Coronary artery (tissue), 2 donors: ENCODE measurements at places on chromosomes 7 and 10.
A peak's percentile ranks its signal among the peaks of the same experiment; 100 is the strongest.

GRCh38 chr7:102122026-102122425, 164.6 kb upstream of the SH2B2 start:
- no peak for DNase-seq

DNA sequence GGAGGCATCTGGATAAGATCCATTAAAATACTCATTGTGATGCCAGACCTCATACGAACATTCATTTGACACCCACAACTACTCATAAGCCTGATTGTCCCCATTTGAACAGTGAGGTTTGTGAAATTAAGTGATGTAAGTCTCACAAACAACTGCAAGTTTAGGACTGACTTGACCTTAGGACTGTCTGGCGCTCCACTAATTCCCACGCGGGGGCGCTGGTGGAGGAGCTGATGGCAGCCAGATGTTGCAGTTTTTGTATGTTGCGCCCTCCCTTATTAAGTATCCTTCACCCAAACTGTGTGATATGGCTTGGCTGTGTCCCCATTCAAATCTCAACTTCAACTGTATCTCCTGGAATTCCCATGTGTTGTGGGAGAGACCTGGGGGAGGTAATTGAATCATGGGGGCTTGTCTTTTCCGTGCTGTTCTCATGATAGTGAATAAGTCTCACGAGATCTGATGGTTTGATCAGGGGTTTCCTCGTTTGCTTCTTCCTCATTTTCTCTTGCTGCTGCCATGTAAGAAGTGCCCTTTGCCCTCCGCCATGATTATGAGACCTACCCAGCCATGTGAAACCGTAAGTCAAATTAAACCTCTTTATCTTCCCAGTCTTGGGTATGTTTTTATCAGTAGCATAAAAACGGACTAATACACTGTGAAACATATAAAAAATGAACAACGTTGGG, 20.3 kb upstream of the TIAL1 start:
- DNase-seq = no peak

- DNase-seq = no peak
Observed at GRCh38 chr10:25017154-25017590, 760 bp downstream of the THNSL1 start.

DNA sequence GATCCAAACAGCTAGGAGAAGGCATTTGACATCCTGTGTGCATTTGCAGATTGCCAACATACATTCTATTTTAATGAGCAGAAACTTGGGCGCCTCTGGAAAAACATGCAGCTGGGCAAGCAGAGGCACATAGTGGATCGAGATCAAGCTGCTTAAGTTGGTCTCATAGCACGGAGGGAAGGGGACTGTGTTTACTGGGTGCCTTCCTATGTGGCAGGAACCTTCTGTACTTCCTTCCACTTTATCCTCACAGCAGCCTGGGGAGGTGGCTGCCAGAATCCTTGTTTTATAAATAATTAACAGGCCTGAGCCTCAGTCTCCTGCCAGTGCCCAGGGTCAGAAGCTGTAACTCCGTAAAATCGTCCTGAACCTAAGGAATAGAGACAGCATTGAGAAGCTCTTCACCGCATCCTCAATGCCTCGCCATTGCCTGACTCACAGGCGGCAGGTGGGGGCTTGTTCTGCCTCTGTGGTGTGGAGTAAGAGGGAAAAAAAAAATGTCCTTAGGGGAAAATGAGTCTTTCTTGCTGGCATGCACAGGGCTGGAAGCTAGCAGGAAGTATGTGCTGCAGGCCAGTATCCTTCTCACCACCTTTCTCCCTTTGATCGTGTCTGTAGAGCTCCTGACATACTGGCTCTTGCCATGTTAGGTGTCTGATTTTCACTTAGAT, 6.2 kb downstream of the VWA2 start:
- DNase-seq = no peak

DNA sequence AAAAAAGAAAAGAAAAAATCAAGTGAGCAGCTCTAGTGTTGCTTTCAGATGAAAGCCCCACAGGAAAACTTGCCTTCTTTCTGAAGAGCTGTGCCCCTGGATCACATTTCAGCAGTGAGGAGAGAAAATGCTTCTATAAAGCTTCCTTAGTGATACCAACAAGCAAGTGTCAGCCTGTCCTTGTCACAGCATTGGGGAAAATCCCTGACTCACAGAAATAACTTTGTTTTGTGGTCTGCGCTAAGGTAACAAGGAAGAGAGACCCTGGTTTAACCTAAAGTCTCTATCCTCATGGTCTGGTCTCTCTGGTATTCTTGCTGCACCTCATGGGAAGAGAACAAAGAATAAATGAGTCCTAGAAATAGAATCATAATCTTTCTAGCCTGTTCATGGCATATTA, 885.2 kb upstream of the SORCS1 start:
- no peak for DNase-seq

DNA sequence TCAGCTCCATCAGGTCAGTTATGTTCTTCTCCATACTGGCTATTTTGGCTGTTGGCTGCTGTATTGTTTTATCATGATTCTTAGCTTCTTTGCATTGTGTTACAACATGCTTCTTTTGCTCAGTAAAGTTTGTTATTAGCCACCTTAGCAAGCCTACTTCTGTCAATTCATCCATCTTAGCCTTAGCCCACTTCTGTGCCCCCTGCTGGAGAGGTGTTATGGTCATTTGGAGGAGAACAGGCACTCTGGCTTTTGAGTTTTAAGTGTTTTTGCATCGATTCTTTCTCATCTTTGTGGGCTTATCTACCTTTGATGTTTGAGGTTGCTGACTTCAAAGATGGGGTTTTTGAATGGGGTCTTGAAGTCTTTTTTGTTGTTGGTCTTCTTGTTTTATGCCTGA, 204.6 kb upstream of the FOXP2 start:
- DNase-seq = no peak

GRCh38 chr7:66732439-66732838, 8.1 kb upstream of the RABGEF1 start:
- no peak for DNase-seq

DNA sequence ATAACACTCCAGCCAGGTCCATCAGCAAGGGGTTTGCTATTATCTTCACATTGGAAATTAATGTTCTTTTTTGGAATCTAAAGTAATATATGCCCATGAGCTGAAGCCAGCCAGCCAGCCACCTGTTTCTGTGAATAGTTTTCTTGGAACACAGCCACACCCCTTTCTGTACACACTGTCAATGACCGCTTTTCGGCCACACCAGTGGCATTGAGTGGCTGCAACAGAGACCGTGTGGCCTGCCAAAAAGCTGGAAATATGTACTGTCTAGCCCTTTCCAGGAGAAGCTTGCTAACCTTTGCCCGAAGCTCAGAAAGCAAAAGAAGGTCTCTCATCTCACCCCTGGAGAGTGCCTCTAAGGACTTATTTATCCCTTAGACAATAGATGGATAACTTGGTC, 98.5 kb upstream of the NPS start:
- no peak for DNase-seq

DNA sequence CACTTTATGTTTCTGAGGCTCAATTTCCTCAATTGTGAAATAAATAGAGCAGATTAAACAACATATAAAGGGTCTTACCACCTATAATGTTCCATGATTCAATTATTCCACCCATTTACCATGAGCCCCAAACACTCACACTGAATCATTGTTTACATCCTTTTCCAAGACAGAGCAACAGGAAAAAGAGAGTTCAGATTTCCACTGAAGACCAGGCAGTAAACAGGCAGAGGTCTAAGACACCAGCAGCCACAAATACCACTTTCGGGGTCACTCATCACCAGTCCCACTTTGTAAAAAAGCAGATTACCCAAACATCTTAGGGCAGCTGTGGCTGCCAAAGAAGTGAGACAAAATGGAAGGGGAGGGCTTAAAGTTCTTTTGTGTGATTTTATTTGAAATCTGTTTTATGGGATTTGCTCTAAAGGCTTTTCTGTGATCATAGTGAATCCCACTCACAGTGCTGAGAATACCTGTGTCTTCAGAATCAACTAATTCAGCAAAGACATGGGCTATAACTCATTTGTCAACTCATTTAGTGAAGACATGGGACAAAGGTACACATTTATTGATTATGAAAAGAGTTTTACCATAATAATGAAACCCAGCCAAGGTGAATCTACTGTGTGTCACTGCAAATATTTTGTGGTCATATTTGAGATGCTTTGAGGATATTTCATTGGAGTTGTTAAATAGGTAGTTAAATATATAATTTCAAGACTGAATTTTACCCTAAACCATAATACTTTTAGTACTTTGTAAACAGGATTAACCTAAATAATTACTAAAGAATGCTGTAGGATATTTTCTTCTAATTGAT, 24.8 kb upstream of the DLD start:
- no peak for DNase-seq

DNA sequence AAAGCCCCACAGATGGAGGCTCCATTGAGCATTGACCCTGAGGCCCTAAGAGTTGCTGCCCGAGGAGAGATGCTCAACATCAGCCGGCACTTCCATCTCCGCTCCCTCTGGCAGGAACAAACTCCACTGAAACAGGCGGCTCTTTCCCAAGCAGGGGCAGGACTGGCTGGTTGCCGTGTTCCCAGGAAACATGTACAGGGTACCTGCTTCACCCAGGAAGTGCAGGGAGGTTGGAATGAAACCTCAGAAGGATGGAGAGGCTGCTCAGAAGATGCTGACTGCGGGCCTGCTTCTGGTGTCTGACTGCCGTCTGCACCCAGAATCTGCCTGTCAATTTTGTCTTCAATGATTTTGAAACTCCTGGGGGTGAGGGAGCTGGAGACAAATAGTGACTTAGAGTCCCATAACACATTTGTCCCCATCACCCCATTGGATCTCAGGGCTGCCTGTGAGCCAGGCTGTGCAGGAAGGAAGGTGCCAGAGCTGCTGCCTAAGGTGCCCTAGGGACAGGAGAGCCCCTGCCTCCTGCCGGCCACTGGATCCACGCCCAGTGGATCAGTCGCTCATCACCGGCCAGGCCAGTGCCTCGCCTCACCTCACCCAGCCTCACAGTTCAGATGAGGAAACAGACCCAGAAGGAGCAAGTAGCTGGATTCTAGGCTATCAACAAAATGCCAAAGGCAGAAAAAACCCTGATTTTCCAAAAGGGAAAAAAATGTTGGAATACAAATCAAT, 237.3 kb downstream of the PTPRN2 start:
- DNase-seq = peak; percentile 49

DNA sequence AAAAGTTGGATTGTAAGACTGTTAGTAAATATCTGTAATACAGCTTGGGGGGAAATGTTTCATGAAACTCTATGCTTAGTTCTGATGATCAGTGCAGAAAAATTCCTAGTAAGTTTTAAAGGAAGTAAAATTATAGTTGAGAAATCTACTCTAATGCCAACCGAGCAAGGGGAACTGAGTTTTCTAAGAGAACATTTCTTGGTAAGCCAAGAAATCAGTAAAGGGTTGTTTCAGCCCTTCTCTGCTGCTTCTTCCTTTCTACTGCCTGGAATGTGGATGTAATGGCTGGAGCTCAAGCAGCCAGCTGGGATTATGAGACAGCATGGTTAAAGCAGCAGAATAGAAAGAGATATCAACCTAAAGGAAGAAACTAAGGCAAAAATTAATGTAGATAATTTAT, 15.9 kb upstream of the AKR1B1 start:
- no peak for DNase-seq

DNA sequence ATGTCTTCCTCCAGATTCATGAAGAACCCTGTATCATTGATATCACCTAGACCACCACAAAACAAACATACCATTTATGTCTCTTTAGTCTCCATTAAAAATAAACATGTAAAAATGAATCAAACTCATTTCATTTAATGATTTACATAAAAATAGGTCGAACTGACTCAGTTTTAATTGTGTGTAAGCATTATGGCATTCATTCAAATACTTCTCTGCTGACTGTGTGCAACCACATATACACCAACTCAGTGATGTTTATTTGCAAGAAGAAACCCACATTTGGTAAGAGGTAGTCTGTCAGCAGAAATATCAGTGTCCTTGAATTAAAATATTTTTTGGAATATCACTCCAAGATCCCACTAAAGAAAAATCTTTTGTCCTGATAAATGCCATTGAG, 30.5 kb downstream of the ABCB1 start:
- no peak for DNase-seq

- DNase-seq = no peak
Observed at GRCh38 chr10:115049960-115050359, 43.2 kb upstream of the ATRNL1 start.

DNA sequence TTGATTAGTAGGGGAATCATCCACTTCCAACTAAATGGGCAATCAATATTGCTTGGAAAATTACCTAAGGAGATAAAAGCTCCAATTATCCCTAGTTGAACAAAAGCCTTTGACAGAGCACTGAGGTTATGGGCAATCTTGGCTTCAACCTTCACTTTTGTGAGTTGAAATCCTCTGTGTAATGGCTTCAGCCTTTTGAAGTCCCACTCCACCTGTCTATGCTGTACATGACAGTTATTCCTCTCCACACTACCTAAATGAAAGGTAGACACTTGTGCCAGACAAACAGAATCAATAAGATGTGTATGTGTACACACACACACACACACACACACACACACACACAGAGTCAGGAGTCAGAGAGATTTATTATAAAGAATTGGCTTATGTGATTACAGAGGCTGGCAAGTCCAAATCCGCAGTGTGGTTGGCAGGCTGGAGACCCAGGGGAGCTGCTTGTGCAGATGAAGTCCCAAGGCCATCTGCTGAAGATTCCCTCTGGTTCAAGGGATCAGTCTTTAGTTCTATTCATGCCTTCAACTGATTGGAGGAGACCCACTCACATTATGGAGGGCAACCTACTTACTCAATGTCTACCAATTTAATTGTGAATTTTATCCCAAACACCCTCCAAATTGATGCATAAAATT, 164.8 kb upstream of the CDC14C start:
- no peak for DNase-seq

GRCh38 chr7:2388637-2388954, 14.8 kb upstream of the CHST12 start:
- no peak for DNase-seq

DNA sequence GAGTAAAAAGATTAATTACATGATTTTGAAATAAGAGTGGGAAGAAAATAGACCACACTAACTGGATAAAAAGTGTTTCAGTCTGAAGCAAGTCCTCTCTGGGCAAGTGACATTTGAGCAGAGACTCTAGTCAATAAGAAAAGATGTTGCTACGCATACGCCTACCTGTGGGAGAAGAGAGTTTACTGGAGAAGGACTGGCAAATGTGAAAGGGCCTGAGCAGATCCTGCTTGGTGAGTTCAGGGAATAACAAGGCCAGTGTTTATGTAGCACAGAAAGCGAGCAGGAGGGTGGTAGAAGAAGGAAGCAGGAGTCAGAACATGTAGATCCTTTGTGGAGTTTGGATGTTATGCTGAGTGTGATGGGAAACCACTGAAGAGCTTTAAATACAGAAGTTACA, 43.4 kb downstream of the RAB18 start:
- no peak for DNase-seq

- DNase-seq = no peak
Observed at GRCh38 chr7:134829380-134829986, 50.0 kb downstream of the CALD1 start.

DNA sequence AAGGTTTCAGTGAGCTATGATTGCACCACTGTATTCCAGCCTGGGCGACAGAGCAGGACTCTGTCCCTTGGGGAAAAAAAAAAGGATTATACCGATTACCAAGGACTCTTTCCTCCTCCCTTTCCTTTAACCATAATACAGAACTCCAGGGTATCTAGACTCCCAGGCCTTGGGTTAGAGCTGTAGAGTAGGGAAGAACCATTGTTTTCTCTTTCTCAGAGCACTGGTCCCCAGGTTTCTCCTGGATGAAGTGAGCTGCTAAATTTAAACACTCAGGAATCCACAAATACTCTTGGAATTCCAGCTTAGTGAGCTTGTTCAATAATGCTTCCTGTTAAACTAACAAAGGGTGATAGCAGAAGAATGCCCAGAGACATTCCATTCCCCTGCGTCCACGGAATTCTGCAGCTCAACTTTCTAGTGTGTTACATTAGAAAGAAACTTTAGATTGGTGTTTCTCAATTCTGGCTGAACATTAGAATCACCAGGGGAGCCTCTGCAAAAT, 14.6 kb upstream of the RPEL1 start:
- no peak for DNase-seq
